Bone marrow (tissue), 2 donors: ENCODE measurements at places on chromosomes 7 and 10.

DNA sequence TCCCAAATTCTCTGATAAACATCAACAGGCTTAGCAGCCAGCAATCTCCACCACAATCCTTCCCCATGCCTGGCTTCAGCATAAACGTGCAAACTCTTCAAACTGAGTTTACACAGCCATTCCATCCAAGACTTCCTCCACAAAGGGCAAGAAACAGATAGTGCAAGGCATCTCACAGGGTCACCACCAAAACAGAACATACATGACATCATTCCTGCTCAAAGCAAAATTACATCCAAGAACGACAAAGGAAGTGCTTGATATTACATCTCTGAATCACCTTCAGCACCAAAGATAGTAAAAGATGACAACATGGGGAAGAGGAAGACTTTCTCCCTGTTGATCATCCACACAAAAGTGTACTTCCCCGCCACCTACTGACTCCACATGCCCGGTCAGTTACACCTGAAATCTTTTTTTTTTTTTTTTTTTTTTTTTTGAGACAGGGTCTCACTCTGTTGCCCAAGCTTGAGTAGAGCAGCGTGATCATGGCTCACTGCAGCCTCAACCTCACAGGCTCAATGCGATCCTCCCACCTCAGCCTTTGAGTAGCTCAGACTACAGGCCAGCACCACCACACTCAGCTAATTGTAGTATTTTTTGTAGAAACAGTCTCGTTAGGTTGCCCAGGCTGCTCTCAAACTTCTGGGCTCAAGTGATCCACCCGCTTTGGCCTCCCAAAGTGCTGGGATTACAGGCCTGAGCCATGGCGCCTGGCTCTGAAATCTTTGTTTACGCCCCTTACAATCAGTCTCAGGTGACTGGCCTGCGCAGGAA lies 127.5 kb downstream of the PARD3 start:
- no peak for DNase-seq

DNA sequence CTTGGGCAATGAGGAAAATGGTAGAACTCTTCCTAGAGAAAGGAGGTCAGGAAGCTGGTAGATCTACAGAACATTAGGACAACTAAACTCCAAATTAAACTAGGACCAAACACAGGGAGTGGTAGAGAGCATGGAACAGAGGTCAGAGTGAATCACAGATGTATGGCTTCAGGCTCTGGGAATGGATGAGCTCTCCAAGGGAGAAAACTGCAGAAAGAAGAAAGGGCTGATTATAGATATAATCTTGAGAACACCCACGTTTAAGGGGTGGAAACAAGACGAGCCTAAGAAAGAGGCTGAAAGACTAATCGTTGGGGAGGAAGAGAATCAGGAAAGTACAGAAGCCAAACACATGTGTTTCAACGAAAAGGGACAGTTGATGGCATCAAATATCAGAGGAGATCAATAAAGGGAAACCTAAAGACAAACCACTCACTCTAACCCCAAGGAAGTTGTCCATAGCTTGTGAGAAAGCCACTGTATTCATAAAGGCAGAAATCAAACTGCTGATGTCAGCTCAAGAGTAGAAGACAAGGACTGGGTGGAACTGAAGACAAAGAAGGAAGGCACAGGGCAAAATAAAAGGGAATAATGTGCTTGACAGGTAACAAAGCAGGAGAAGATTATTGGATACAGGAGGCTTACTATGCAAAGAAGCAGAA lies 41.4 kb downstream of the NUDCD3 start:
- no peak for DNase-seq

DNA sequence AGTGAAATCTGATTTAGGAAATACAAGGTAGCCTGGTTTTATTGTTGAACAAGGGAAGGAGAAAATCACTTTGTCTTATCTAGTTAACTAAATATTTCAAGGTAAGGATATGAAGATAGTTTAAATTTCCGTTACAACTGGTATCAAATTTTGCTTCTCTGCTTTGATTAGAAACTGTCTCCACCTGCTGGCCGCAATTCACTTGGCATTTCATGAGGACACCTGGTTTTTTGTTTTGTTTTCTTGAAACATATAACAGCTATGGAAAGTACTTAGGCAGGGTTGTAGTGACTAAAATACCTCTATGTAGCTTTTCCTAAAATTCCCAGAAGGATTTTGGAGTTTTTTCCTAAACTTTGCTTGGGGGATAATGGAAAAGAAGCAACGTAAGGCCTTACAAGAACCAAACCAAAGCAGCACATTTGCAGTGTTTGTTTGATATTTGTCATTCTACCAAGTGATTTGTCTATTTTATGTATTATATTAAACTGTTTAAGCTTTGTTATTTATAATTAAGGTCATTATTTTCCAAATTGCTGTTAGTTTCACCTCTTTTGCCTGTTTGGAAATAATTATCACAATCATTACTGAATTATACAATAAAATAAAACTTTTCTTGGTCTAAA lies 73.6 kb downstream of the AHCYL2 start:
- DNase-seq: peak; percentile 17

DNA sequence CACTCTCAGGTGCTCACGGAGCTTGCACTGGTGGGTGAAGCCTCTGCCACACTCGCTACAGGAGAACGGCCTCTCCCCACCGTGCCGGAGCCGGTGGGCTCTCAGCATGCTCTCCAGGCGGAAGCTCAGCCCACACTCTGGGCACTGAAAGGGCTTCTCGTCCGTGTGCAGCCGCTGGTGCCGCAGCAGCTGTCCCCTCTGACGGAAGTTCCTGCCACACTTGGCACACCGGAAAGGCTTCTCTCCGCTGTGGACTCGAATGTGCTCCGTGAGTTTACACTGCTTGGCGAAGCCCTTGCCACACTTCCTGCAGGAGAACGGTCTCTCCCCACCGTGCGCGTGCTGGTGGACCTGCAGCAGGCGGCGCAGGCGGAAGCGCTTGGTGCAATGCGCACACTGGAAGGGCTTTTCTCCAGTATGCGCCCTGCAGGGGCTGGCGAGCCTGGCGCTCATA lies 19.3 kb downstream of the ZNF786 start:
- DNase-seq: no peak

GRCh38 chr7:1021366-1021765 lies 23.0 kb upstream of the GPR146 start:
- DNase-seq: no peak

DNA sequence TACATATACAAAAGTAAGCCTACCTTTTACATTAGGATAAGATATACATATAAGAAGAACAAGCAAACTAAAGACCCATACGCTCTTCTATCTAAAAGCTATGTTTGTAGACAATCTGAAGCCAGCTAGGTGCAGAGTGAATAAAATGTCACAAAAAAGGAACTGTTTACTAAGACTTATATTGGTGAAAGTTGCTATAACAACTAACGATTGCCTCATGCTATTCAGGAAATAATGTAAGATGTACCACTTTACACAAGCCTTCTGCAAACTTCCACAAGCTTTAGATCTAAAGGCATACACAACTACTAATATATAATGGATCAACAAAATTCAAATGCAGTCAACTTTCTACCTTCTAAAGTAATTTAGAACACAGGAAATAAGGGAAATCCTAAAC lies 175.1 kb downstream of the SRPK2 start:
- no peak for DNase-seq

DNA sequence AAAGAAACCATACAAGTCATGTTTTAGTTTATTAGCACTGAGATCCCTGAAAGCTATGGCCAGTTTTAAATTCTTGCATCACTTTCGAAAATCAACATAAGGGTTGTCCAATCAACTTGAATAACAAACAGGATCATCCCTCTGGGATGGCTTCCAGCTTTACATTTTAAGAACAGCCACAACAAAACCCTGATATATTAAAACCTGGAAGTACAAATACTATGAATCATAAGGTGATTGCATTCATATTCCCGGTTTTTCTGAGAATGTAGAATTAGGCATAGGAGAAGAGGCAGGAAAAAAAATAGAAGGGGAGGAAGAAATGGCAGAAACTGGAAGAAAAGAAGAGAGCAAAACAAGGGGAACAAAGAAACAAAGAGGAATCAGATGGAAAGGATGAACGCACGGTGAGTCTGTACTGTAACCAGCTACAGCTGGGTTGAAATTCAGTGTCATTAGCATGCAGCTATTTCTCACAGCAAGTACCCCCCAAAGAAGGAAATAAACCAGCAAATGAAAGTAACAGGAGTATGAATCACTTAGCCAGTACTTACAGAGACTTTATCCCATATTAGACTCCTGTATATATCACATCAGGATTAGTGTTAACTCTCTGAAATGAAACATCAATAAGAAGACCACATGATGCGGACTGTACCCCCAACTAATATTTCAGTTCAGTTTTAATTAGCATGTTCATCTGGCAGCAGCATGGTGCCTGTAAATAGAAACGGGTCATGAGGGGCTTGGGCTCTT lies 301.3 kb downstream of the RNLS start:
- peak; percentile 83 for DNase-seq

GRCh38 chr7:94440451-94441039 lies 45.9 kb downstream of the COL1A2 start:
- no peak for DNase-seq

DNA sequence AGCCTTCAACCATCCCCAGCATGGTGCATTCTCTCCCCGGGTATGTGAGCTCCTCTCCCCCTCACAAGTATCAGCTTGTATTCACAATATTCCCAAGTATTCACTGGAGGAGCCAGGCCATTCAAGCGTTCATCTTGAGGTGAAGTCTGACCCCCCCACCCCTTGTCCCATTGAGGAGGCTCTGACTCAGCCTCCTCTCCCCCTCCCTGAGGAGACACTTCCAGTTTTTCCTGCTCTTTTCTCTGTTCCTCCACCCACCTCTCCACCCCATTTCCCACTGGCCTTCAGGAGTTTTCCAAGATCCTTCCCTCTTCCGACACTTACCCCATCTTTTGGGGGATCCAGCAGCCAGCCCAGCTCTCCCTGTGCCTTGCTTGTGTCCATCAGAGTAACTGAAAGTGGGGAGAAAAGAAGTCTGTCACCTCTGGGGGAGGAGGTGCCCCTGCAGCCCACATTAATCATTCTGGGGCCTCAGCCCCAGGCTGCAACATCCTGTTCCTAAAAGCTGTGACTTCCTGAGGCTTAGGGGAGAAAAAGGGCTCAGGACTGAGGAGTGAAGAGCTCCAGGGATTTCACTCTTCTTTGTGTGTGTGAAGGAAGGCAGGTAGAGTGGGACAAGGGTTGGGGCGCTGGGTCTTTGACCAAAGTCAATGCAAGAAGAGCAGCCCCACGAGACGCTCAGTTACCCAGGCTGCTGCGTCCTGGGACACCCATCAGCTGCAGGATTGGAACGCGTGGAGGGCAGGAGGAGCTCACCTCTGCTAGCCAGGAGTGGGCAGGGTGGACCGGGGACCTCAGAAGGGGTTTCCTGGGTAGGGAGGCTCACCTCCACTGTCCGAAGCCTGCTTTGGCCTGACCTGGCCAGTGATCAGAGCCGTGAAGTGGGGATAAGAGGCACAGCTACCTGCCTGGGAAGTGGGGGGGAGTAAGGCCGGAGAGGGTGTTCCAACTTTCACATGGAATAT lies 1.1 kb downstream of the EPHA1 start:
- no peak for DNase-seq

GRCh38 chr7:44377681-44378421 lies 52.5 kb upstream of the CAMK2B start:
- no peak for DNase-seq

DNA sequence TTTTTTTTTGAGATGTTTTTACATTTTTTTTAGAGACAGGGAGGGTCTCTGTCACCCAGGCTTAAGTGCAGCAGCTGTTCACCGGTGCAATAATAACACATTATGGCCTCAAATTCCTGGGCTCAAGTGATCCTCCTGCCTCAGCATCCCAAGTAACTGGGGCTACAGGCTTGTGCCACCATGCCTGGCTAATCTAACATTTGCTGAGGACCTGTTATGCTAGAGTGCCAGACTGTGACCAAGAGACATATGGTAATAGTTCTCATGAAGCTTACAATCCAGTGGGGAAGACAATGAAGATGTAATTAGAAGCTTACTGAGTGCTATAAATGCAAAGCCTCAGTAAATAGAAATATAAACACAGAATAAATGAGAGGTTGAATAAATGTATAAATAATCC lies 17.6 kb upstream of the ORC5 start:
- no peak for DNase-seq

DNA sequence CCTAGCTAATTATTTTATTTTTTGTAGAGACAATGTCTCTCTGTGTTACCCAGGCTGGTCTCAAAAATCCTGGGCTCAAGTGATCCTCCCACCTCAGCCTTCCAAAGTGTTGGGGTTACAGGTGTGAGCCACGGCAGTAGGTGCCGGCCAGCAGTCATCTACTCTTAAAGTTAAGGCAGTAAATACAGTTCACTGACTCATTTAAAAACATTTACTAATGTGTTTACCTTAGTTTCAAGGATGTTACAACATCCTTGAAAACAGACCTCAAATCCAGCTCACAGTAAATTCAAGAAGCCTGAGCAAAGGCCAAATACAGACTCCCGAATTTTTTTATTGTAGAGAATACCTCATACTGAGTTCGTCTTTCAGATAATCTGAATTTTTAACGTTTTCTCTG lies 29.6 kb upstream of the ABCB4 start:
- no peak for DNase-seq

GRCh38 chr7:7002418-7003062 lies 176.5 kb upstream of the CCZ1B start:
- DNase-seq: no peak

- no peak for DNase-seq
These were observed 159.1 kb downstream of the GFRA1 start for GRCh38 chr10:116113721-116114501.

- DNase-seq: no peak
These were observed 56.2 kb downstream of the GPR26 start for GRCh38 chr10:123722351-123722750.

DNA sequence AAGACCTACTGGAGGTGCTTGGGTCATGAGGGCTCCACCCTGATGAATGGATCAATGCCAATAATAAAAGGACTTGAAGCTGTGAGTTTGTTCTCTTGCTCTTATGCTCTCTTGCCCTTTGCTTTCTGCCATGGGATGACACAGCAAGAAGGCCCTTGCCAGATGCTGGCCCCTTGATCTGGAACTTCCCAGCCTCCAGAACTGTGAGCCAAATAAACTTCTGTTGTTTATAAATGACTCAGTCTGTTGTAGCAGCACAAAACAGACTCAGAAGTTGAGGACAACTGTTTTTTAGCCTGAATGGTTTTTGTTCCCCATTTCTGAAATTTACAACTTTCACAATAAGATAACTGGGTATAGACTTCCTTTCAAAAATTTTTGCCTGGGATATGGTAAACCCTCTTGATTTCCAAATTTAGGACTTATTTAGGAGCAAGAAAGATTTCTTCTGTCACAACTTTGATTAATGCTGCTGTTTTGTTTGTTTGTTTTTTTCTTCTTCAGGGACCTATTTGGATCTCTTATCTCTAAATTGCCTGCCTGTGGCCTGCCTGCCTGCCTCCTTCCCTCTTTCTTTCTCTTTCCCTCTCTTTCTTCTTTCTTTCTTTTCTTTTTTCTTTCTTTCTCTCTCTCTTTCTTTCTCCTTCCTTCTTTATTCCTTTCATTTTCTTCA lies 12.1 kb downstream of the ENTPD1 start:
- peak; percentile 19 for DNase-seq

- no peak for DNase-seq
These were observed 303.9 kb upstream of the KCND2 start for GRCh38 chr7:119969054-119969453.

DNA sequence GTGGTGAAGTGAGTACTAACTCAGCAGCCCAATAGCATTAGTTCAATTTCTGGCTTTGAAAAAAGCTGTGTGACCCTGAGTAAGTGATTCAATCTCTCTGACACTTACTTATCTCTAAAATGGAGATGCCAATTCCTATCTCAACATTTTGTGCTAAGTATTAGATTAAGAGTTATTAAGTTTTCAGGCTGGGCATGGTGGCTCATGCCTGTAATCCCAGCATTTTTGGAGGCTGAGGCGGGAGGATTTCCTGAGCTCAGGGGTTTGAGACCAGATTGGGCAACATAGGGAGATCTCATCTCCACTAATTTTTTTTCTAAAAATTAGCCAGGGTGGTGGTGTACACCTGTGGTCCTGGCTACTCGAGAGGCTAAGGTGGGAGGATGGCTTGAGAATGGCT lies 109.5 kb downstream of the PRTFDC1 start:
- DNase-seq: no peak
